Activated naive CD4-positive, alpha-beta T cell treated with anti-CD3 and anti-CD28 coated beads, Interleukin-2, amount 50 U/mL, for 72 hours (primary cell): ENCODE measurements at places on chromosomes 11 and 22. TPM values are rescaled to one million over a fixed set of nuclear protein-coding genes. Genes with fewer than 3 reads are reported as not detected.

The MRGPRX3 gene
- not detected for total RNA-seq

The IGSF9B gene
- total RNA-seq = 119 TPM

The FAM180B gene
- 0.18 TPM for total RNA-seq

The LARGE2 gene
- total RNA-seq = 1.1 TPM

The SPDYC gene
- not detected for total RNA-seq

The TNNT3 gene
- total RNA-seq = 10.3 TPM

The BTG4 gene
- total RNA-seq = 0.23 TPM

The TH gene
- not detected for total RNA-seq

- peak; percentile 28 for DNase-seq
These were observed 72.0 kb downstream of the SLC5A12 start for GRCh38 chr11:26649884-26650283.

- no peak for DNase-seq
These were observed at the start of gene SCN2B for GRCh38 chr11:118175993-118176777. TSS of gene SCN2B (minus strand) at chr11:118176639. CDS start at chr11:118176431, 208 bp downstream.

GRCh38 chr11:74318241-74318932 is 6.9 kb upstream of the P4HA3 start:
- no peak for DNase-seq

DNA sequence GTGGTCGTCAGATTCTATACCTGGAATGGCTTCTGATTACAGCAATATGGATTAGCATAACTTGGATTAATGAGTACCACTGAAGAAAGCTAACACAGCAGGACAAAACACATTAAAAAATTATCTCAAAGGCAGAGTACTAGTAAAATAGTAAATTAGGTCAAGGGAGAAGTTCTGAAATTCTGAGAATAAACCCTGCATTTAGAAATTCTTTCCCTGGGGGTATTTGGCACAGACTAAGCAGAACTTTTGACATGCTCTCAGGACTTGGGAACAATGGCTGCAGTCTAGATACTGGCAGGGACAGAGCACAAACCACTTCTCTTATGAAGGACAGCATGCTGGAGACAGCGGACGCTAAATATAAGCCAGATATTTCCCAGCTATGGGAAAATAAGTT is 85.6 kb upstream of the GRIA4 start:
- DNase-seq = no peak

DNA sequence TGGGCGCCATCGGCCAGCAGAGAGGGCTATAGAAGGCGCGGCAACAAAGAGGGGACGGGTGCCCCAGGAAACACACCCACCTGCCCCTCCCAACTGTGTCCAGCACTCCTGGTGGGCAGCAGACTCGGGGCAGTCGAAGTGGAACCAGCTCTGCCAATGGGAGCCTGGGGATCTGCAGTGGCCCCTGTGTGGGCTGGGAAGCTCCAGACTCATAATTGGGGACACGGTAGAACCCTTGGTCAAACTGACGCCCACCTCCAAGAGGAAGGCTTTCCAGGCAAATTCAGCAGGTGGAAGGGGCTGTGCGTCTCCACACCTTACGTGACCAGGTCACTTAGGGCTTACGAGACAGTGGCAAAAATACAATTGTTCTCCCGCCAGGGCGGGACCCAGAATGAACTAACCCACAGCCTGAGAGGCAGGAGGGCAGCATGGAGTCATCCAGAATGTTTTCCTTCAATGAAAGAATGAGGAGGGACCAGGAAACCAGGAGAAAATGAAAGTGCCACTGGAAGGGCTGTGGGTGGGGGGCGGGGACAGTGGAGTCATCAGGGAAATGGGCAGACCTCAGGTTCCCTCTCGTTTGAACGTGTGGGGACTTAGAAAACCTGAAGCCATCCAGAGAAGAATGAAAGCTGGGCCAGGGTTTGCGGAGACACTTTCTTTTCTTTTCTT is 53.2 kb upstream of the SHANK2 start:
- DNase-seq = peak; percentile 37

- no peak for DNase-seq
These were observed 10.6 kb downstream of the MTFP1 start for GRCh38 chr22:30436196-30436595.

DNA sequence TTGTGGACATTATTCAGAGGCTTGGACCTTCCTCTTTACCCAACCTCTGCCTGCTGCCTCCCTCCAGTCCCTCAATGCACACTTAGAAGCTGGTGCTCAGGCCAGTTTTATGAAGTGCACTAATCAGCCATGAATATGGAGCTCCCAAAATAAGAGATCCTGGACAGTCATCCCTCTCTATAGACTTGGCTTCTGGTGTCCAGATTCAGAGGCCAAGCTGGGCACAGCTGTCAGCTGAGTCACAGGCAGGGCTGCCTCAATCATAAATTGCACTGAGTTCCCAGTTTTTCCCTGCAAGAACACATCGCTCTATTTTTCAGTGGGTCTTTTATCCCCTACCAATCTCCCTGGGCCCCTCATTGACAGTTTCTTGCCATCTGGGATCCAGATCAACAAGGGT is 161.7 kb upstream of the CADM1 start:
- no peak for DNase-seq

DNA sequence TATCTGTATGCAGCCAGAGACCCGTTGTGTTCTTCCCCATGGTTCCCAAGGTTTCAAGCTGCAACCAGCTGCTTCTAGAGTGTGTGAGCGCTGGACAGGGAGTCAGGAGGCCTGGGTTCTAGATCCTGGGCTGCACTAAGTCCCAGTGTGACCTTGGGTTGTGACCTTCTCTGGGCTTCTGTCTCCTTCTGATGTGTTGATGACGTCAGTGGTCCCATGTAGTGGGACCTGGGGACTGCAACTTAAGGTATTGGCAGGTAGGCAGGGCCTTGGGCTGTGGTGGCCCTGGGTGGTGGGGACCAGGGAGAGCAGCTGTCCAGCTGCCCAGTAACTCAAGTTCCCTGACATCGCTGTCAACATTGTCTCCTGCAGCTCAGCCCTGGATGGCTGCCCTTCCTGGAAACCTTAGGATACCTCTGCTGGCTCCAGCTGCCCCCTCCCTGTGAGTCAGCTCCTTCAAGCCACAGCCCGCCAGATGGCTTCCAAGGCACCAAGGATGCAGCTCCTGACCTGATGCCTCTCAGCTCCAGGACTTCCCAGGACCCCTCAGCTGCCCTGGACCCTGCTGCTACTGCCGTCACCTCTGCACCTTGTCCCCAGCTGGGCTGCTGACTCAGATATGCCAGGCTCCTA is 1.3 kb upstream of the PVALB start:
- no peak for DNase-seq

DNA sequence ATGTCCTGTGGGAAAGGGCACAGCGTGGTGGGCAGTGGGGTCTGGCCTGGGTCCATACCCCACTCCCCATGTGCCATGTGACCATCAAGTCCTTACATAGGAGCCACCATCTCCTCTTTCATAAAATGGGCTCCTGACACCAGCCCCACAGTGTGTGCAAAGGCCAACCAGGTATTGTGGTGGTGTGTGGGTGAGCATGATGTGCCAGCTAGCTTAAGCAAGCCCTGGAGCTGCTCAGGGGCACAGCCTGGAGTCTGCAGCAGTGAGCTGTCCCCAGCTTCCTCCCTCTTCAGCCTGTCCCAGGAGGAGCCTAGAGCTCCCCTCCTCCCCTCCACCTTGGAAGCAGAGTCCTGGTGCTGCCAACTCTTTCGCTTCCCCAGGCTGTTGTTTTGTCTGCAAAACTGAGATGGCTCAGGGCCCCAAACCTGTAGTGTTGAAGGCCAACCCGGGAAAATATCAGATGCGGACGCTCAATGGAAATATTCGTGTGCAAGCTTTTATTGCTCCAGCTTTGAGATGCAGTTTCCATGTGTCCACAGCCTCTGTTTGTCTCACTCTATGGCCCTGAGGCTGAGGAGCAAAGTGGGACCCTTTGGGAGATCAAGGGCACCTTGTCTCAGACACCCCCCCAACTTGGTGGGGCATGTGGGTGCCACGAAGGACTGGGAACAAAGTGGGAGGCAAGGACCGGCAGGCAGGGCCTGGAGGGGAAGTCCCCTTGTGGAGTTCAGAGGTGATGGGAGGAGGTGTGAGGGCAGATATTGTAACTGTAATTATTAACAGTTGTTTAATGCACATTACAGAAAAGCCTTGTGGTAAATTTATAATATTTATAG is 92.6 kb downstream of the CTTN start:
- no peak for DNase-seq

- no peak for DNase-seq
These were observed 4.8 kb upstream of the SLC3A2 start for GRCh38 chr11:62875698-62876478.

- DNase-seq = no peak
These were observed 219.3 kb upstream of the TMEM45B start for GRCh38 chr11:129596351-129596750.
